ENCODE measurements at places on chromosomes 16 and 17.

DNA sequence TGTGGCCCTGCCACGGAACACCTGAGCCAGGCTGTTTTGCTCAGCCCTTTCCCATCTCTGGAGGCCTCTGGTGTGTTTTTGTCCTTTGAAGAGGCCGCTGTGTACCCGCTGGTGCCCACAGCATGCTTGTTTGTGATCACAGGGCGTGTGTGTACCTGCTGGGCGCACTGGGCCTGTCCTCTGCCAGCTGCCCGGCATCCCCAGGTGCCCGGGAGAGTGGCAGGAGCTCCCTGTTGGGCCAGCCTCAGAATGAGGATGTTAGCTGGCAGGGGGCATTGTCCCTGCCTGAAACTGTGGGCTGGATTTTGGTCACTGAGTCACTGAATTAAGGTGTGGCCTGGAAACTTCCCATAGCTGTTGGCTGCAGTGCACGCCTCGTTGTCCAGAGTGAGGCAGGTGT lies 31.1 kb downstream of the BAIAP2 start:
- no peak for DNase-seq

DNA sequence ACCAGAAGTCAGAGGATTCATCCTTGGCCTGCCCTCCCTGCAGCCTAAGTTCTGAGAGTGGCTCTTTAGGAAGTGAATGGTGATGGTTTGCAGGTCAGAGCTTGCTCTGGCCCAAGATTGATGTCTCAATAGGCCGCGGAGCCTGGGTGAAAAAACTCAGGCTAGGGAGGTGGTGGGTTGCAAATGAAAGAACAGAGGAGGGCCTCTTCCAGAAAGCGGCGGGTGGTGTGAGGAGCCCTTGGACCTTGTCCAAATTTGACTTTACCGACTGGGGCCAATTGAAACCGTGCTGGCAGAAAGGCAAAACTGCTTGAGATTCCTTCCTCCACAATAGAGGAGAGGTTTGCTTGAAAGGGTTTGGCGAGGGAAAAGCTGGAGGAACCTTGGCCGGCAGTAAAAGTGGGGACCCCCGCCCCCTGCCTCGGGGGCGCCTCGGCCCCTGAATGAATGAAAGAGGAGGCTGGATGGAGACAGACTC lies 331.3 kb downstream of the SEC14L1 start:
- no peak for DNase-seq

- DNase-seq = peak; percentile 51
Measured at GRCh38 chr17:28716740-28717577, 709 bp downstream of the RAB34 start.

GRCh38 chr16:67782567-67783352 lies 23.6 kb downstream of the RANBP10 start:
- no peak for DNase-seq

- no peak for DNase-seq
Measured at GRCh38 chr17:14923981-14924380, 341.1 kb downstream of the PMP22 start.

GRCh38 chr17:50329716-50330115 lies 16.2 kb upstream of the XYLT2 start:
- no peak for DNase-seq

- DNase-seq = no peak
Measured at GRCh38 chr16:69250081-69250480, 61.1 kb upstream of the VPS4A start.

DNA sequence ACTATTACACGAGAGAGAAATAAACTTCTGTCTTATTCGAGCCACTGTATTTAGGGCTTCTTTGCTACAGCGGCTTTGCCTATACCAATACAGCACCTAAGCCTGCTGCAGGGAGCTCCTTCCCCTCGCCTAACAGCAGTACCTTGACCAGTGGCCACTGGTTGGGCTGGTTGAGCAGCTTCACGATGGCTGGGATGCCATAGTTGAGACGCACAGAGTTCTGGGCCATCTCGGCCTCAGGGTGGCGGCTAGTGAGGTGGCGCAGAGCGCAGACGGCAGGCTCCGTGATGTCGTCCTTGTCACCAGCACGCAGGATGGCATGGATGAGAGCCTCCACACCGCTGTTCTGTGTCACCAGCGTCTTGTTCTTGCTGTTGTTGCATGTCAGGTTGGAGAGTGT lies 23.7 kb downstream of the JUP start:
- DNase-seq = no peak

DNA sequence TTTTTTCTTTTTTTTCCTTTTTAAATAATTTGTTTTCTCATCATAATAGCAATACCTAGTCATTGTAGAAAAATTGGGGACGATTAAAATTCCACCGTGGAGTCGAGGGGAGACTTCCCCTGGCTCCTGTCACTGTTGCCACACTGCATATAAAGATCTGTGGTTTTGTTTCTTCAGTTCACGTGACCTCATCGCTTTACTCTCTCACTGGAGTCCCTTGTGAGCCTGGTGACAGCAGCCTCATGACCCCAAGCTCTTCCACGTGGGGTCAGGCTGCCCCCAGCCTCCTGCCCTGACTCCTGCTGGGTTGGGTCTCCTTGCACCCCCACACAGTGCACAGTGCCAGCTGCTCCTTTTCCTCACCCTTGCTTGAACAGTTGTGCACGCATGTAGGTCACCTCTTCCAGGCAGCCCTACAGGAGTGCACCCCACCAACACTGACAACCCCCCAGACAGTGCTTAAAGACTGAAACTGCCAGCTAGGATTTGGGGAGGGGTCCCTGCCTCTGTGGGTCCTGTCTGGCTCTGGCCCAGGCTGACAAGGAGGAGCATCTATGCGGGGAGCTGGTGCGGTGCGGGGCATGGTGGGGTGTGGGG lies 7.3 kb upstream of the METRNL start:
- no peak for DNase-seq

- peak; percentile 88 for DNase-seq
Measured at GRCh38 chr17:8173056-8173870, 2.9 kb downstream of the TMEM107 start.

GRCh38 chr17:56835264-56835585 lies 1.3 kb downstream of the DGKE start:
- no peak for DNase-seq

DNA sequence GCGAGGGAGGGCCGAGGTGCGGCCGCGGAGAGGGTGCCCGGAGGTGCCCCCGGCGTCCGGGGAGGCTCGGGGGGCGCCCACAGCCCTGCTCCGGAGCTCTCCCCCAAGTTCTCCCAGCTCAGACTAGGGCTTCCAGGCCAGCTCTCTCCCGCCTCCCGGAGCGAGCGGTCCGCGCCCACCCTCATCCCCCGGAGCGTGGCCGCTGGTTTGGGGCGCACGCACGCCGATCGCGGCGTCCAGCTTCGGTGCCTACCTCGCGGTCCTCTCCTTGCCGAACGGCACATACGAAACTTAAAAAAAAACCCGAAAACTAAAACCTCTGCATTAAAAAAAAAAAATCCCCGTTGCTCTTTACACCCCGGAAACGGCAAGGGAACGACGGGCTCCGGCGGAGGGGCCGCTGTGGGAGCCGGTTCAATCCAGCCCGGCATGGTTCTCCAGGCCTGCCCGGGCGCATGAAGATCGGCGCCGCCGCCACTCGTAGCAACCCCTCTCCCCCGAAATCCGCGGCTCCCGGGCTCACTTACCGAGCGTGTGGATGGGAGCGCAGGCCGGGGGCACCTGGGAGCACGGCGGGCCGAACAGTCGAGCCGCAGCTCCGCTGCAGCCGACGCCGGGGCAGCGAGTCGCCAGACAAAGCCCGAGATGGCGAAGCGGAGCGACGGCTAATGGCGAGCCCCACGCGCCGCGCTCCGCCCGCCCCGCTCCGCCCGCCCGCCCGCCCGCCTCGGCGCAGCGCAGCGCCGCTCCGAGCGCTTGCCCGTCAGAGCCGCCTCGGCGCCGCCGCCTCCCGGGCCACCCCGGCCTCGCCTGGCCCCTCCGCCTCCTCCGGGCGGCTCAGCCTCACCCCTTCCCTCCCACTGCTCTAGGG lies 973 bp upstream of the UBTF start:
- DNase-seq = peak; percentile 64

GRCh38 chr17:74528491-74529199 lies 2.6 kb downstream of the CD300LB start:
- no peak for DNase-seq

- DNase-seq = peak; percentile 86
Measured at GRCh38 chr17:28552176-28552999, at the start of gene UNC119. Gene UNC119 (minus strand): TSS chr17:28552624. CDS start chr17:28552557, 67 bp downstream.

- no peak for DNase-seq
Measured at GRCh38 chr17:76834870-76835269, 33.3 kb upstream of the MGAT5B start.

DNA sequence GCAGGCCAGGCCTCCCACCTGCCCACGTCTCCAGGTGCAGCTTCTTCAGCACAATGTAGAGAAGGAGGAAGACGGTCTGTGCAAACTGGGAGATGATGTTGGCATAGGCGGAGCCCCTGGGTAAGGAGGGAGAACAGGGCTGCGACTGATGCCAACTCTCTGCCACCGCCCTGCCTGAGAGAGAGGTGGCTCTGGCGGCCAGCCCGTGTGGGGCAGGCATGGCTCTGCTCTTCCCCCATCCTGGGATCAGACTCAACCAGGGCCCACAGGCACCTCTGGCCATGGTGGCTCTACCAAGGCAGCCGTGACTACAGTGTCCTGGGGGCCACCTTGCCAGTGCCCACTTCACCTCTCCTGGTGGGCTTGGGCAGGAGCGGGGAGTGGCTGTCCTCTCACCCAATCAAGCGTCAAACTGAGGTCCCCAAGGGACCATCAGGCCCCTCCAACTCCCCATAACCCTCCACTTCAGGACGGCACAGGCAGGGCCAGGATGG lies 8.6 kb downstream of the SLC47A2 start:
- no peak for DNase-seq

- DNase-seq = no peak
Measured at GRCh38 chr17:251531-251930, 70.1 kb upstream of the DOC2B start.

GRCh38 chr17:40873255-40873654 lies 6.2 kb upstream of the KRT12 start:
- no peak for DNase-seq

GRCh38 chr17:4375039-4375748 lies 8.7 kb upstream of the UBE2G1 start:
- DNase-seq = peak; percentile 81

- DNase-seq = no peak
Measured at GRCh38 chr16:79318143-79318899, 282.2 kb downstream of the MAF start.

DNA sequence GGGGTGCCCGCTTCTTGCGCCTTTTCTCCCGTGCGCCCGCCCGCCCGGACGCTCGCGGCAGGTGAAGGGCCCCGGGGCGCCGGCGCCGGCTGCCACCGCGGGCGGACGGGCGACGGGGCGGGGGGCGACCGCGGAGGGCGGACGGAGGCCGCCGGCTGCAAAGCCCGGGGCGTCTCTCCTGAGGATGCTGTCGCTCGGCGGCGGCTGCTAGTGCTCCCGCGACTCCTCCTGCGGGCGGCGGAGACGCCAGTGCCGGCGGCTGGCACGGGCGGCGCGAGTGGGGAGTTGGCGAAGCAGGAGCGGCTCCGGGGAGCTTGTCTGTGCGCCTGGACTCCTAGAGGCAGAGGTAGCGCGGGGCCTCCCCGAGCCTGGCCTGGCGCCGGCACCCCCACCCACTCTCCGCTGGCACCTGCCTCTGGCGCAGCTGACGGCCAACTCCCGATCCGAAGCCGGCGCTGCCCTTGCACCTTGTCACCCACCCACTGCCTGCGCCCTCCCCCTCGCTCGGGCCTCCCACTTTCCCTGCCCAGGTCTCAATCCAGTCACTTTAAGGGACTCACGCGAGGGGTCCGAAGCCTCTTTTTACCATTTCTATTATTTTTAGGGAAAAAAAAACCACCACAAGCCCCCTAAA lies at the start of gene FAM20A:
Gene FAM20A, minus strand, starts transcription at position 437 of the 634 bp plus-strand sequence. CDS start 701 bp downstream, outside the sequence.
- peak; percentile 36 for DNase-seq

DNA sequence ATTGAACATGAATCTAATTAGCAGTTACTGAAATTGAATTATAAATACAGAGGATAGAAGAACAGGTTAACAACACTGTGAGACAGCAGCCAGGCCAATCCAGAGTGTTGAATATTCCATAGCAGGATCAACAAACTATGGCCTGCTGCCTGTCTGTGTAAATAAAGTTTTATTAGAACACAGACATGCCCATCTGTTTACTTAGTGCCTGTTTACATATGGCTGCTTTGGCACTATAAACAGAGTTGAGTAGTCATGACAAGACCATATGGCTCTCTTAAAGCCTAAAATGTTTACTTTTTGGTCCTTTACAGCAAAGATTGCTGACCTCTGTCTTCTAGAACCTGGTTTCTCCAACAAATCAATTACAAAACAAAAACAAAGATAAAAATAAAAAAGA lies 115.4 kb upstream of the CDC42EP4 start:
- no peak for DNase-seq

DNA sequence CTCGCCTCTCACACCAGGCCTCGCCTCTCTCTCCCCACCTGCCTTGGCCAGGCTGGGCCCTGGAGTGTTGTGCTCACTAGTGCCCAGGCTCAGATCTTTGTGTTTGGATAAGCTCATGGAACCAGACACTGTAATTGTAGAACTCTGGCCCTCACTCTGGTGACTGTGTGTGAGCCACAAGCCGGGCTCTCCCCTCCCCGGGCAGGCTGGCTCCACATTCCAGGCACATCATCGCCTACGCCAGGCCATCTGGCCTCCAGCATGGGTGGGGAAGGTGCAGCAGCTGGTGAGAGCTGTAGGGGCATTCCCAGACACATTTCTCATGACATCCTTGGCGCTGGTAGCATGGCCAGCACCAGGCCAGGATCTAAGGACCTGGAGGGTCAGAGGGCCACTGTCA lies 202.3 kb downstream of the RAB11FIP4 start:
- DNase-seq = no peak

- no peak for DNase-seq
Measured at GRCh38 chr16:53482123-53482522, 20.9 kb downstream of the AKTIP start.

DNA sequence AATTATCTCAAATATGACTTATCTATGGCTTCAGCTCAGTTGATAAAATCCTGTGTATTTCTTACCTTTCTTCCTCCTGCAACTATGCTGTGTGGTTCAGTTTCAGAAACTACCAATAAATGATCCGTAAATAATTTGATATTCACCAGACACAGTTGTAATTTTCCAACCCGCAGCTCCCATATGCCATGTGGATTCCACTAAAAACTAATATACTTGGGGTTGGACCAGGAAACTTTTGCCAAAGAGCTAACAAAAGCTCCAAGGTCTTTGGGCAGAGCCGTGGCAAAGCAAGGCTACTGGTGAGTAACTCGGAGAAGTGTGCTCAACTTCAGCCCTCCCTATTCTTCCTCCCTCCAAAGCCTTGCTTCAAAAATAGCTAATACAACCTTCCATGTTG lies 2.3 kb upstream of the CHST6 start:
- DNase-seq = no peak

GRCh38 chr16:47644166-47644565 lies 183.0 kb downstream of the PHKB start:
- DNase-seq = no peak
